ENCODE measurements at places on chromosomes 11 and 22.

DNA sequence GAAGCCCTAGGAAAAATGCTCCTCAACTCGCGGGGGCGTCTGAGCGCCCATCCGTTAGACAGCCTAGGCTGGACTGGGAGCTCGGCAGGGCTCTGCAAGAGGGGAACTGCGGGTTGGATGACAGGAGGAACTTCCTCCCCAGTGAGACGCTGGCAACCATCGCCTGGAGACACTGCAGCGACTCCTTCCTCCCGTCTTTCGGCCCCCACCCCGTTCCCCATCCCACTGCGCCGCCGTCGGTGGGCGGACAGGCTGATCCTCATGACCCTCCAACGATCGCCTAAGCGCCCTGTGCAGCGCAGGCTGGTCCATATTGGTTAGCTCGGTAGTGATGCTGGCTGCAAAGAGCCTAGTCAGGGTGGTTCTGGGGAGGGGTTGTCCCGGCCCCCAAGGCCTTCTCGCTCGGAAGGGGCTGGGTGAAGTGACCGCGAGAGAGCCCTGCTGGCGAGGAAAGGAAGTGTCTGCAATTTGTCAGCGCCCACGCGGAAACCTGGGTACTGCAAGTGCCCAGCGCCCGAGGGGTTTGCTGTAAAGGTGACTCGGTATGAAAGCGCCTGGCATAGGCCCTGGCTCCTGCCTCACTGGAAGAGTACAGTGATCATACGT lies 638 bp downstream of the NRGN start:
- no peak for DNase-seq

DNA sequence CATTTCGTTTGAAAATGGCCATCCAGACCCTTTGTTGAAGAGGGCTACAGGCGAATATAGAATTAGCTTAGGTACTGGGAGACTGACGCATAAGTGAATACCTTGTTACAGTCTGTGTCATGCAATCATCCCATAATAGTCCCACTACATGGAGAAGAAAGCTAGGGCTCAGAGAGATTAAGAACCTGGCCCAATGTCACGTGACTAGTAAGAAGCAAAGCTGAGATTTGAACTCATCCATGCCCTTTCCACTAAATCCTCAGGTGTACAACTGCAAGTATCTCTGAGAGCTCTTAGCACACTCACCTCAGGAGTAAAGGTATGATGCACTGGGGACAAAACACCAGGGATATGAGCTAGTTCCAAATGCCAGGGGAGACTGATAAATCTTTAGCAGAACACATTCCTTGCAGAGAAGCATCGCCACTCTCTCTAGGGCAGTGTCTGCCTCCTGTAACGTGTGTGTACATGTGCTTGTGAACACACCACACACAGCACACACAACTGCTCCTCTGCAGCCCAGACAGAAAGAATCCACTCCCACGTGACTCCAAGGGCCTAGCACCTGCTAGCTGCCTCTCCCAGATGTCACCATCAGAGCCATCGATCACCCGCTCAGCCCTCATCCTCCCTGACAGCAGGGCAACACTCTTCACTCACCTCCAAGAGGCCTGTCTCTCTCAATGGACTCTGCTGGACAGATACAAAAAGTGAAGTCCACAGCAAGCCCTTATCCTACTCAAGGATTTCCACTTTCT lies 402.8 kb downstream of the NXPE2 start:
- no peak for DNase-seq

- peak; percentile 37 for DNase-seq
These were observed 143.0 kb downstream of the TMEM135 start for GRCh38 chr11:87180742-87181141.

GRCh38 chr11:120224972-120225909 lies 14.4 kb downstream of the OAF start:
- no peak for DNase-seq

DNA sequence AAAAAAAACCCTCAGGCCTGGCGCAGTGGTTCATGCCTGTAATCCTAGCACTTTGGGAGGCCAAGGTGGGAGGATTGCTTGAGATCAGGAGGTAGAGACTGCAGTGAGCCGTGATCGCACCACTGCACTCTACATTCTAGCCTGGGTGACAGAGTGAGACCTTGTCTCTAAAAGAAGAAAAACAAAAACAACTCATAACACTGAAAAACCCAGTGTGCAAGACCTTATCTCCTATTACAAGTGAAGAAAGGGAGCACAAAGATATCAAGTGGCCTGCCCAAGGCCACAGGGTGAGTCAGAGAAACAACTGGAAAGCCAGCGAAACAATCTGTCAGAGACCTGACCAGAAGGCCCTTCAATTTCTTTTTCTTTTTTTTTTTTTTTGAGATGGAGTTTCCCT lies 2.5 kb downstream of the TXN2 start:
- no peak for DNase-seq

DNA sequence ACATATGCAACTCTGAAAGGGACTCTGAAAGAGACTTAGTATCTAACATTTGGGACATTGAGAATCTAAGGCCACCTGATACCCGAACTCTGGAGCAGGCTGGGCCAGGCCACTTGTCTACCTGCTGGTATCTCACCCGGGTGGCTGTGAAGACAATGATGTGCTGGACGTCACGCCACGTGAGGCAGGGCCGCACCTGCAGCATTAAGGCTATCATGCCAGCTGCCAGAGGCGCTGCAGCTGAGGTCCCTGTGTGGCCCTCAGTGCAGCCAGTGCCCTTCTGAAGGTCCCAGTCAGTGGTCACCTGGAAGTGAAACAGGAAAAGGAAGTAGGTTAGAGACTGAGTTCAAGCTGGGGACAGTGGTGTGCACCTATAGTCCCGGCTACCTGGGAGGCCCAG lies 12.4 kb downstream of the PCSK7 start:
- DNase-seq: no peak

DNA sequence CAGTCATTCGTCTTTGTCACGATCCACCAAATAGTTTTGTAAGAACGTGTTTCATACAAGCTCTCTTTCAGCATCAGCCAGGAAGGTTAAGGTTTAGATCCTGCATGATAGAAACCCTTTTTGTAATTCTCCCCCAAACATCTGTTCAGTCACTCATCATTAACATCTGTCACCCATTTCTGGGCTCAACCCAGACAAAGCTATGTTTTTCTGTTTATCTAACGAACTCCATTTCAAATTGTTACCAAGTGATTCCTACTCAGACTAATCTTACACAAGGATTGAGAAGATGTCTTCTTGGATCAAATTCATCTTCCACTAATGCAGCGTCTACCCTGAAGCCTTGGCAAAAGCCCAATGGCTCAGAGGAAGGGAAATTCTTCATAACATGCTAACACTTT lies 58.8 kb downstream of the FZD4 start:
- DNase-seq: no peak

DNA sequence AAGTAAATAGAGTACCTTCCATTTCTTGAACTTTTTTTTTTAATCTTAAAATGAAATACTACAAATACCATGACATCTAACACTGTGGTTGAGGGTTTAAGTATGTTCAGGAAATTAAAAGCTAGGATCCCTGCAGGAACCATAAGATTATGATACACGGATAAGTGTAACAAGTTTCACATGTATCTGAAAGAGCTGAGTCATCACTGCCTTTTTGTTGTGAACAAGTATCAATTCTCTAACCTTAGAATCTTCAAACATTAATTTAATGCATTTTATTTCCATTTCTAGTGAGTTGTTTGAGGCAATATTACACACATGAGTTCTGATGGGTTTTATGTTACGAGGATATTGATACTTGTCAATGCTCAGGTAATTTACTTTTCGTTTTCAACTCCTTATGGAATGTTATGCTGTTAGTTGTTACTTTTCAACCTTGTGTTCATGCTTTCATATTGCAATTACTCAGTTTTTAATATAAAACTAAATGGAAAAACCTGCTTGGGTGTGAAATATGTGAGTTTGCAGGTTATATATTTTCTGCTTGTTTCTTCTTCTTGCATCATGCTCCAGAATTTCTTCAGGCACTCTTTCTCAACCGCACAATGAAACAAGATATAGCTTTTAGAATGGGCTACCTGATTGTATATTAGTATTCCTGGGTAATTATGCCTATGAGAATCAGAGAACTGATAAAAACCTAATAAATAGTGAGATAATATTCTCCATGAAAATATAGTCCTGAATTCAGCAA lies 361.3 kb upstream of the MTNR1B start:
- no peak for DNase-seq

DNA sequence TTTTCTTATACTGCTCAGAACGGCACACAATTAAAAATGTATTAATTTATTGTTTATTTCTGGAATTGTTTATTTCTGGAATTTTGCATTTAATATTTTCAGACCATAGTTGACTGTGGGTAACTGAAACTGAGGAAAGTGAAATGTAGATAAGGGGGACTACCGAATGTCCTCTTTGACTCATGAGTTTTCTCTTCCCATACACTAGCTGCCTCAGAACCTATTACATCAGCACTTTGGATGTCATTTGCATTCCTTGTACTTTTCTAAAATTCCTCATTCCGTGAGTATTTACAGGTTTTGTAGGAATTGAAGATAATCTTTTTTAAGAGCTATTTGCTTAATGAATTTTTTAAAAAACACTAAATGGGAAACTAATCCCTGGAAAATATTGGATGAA lies 29.8 kb downstream of the ZC3H12C start:
- peak; percentile 37 for DNase-seq

GRCh38 chr11:70050243-70050642 lies 27.9 kb upstream of the ANO1 start:
- no peak for DNase-seq

GRCh38 chr11:119896387-119897045 lies 167.5 kb upstream of the NECTIN1 start:
- DNase-seq: no peak

GRCh38 chr22:38943201-38943600 lies 14.2 kb upstream of the APOBEC3A start:
- no peak for DNase-seq

DNA sequence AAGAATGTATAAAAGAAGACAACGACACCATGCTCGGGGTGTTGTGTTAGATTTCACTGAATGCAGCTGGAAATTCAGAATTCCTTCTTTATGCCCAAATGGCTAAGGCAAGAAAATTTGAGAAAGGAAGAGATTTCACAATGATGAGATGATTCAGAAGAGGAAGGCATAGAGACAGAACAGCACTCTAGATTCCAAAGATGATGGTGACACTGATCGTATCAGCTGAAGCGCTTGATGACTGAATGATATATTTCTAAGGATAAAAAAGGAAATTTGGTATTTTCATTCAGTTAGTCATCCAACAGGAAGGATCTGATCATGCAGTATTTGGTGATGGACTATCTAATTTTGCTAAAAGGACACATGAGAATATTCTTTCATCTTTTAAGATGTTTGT lies 189.2 kb downstream of the EFCAB6 start:
- DNase-seq: no peak

DNA sequence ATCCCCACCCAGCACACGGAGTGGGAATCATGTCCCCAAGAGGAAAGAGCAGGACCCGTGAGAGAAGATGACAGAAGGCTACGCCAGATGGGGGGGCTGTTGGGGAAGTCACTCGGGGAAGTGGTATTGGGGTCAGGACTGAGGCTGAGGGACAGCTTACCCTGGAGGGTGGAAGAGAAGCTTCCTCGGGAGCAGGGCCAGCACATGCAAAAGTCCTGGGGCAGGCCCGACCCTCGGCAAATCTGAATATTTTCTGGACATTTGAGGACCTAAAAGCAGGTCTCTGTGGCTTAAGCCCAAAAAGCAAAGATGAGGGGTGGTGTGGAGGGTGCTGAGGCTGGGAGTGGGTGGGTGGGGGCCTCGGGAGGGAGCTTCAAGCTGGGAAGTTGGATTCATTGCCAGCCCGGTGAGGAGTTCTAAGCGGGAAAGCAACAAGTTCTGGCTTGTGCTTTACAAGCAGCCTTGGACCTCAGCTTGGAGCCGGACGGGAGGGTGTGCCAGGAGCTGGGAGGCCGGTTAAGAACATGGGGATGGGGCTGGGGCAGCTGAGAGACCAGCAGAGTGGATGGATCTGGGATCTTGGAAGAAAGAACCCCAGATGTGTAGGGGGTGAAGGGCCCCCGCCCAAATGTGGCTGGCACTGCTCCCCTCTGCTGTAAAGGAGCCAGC lies 34.9 kb downstream of the GRAMD4 start:
- no peak for DNase-seq

GRCh38 chr11:26985943-26986342 lies 8.0 kb upstream of the FIBIN start:
- no peak for DNase-seq

DNA sequence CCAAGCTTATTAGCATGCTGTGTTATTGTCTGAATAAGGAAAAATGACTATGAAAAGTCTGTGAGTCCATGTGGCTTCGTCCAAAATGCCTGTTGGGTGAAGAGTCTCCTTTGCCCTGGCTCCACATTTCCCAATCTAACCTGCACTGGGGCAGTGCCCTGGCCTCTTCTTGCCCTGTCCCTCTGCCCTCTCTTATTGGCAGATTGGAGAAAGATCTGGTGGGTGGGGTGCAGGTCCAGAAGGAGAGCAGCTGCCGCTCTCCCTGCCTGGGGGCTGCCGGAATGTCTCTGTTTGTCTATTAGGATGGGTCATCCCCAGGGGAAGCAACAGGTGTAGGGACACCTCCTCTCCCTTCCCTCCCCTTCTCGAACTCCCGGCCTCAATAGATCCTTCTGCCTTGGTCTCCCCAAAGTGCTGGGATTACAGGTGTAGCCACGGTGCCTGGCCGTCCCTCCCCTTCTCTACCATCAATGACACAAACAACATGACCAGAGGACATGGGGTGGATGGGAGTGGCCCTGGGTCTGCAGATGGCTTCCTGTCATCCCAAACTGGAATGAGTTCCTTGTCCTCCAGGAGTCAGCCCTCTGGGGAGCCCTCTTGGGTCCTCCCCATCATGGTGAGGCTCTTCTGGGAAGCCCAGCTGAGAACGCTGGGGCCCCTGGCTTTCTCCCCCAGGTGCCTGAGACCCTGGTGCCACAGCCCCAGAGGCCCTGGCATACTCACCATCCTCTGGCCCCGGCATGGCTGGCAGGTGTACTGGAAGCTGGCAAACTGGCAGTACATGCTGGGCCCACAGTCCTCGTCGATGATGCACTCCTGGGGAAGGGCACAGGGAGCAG lies 40.5 kb downstream of the DKK3 start:
- no peak for DNase-seq

DNA sequence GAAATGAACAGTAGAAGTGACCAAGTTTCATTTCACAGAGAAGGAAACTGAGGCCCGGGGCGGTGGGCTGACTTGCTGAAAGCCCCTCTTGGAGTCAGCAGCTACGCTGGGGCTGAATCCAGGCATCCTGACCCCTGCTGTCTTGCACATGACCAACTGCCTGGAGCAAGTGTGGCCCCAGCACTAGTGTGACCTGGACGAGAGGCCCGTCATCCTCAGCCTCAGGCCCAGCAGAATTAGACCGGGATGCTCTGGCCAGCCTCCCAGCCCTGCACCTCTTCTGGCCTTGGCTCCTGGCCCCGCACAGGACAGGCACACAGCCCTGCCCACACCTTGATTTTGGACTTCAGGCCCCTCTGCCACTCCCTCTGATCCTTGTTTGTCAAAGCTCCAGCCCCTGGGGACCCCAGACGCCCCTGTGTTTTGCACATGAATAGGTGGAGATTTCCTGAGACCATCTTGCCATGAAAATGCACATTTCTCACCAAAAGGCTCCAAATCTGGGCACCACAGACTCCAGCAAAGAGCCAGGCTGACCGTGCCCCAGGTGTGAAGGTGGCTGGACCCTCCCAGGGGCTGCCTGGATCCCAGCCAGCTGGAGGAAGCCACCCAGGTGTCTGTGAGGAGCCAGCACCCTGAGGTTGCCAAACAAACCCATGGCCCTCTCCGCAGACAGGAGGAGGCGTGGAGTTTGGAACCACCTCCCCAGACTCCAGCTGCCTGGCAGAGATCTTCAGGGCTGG lies 24.9 kb downstream of the FGF4 start:
- no peak for DNase-seq

GRCh38 chr11:56968524-56968923 lies 20.2 kb upstream of the OR5AK2 start:
- DNase-seq: no peak
